CD14-positive monocyte (primary cell): ENCODE measurements at places on chromosomes 6 and 20. TPM values are rescaled to one million over a fixed set of nuclear protein-coding genes. Genes with fewer than 3 reads are reported as not detected.

DNA sequence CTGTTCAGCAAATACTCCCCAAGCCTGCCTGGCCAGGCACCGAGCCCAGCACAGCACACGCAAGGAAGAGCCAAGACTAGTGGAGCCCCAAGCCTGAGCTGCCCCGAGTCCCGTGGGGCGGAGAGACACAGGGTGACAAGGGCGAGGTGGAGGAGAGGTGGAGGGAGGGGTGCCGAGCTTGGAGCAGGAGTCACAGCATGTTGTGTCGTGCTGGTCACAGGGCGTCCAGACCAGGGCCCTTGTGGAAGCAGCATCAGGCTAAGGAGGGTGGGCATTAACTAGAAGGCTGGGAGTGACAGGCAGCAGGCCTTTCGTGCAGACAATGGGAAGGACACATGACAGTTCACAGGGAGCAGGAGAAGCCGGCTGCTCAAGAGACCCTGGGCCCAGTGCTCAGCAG lies 391.6 kb downstream of the TAF4 start:
- no peaks in the 10 kb centered on the region for H3K4me1 ChIP-seq
- no peak overlapping the region for H3K4me3 ChIP-seq
- H3K27ac ChIP-seq, result no peak overlapping the region
- no peaks in the 10 kb centered on the region for H3K27me3 ChIP-seq
- no peaks in the 10 kb centered on the region for H3K36me3 ChIP-seq

Gene HLA-DRA
- 5,181 TPM for polyA plus RNA-seq

Gene RNF182
- not detected for polyA plus RNA-seq

Gene ATP6V1G2
- polyA plus RNA-seq, result 0.13 and 0.41 TPM in 2 replicates

GRCh38 chr20:47283411-47283810 lies 73.1 kb downstream of the ZMYND8 start:
- H3K27me3 ChIP-seq, result no peaks in the 10 kb centered on the region
- DNase-seq, result no peak
- no peak overlapping the region for H3K27ac ChIP-seq
- peaks cover 97% of the 10 kb centered on the region for H3K36me3 ChIP-seq
- no peaks in the 10 kb centered on the region for H3K4me1 ChIP-seq
- H3K4me3 ChIP-seq, result no peak overlapping the region

DNA sequence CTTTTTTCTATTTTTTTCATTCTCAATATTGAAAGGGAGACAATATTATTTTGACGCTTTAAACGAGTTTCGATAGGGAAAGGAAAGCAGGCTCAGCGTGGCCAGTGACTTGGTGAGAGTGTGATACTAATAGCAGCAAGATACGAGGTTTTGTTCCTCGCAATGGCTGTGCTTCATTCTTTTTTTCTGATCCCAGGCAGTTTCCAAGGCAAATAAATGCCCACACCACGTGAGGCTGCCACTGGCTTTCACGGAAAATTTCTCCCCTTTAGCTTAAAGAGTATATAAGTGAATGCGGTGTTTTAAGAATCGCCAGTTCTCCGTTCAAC lies 196.4 kb upstream of the ZNF184 start:
- no peaks in the 10 kb centered on the region for H3K36me3 ChIP-seq
- no peak overlapping the region for H3K4me3 ChIP-seq
- peaks cover 80% of the 10 kb centered on the region for H3K27me3 ChIP-seq
- peaks cover 12% of the 10 kb centered on the region for H3K4me1 ChIP-seq
- no peak overlapping the region for H3K27ac ChIP-seq

- peaks cover 44% of the 10 kb centered on the region for H3K4me1 ChIP-seq
- H3K27me3 ChIP-seq, result no peaks in the 10 kb centered on the region
- H3K4me3 ChIP-seq, result peak overlapping the region; percentile 84
Observed at GRCh38 chr6:118892355-118892991, 1.5 kb upstream of the ASF1A start.

- no peaks in the 10 kb centered on the region for H3K36me3 ChIP-seq
- peaks cover 29% of the 10 kb centered on the region for H3K4me1 ChIP-seq
- H3K27me3 ChIP-seq, result peaks cover 3% of the 10 kb centered on the region
- peak; percentile 87 for DNase-seq
- H3K4me3 ChIP-seq, result no peak overlapping the region
Observed at GRCh38 chr20:4154958-4155411, 139.6 kb upstream of the RNF24 start.

GRCh38 chr6:67102743-67103142 lies 1395.7 kb upstream of the EYS start:
- no peaks in the 10 kb centered on the region for H3K36me3 ChIP-seq
- no peak overlapping the region for H3K27ac ChIP-seq
- no peak overlapping the region for H3K4me3 ChIP-seq

Gene SERAC1
- polyA plus RNA-seq, result 1.6 and 5.1 TPM in 2 replicates

- no peak for DNase-seq
- H3K4me3 ChIP-seq, result no peak overlapping the region
- H3K36me3 ChIP-seq, result peaks cover 78% of the 10 kb centered on the region
- H3K27ac ChIP-seq, result no peak overlapping the region
- no peaks in the 10 kb centered on the region for H3K27me3 ChIP-seq
Observed at GRCh38 chr6:36098920-36099647, 31.2 kb upstream of the MAPK13 start.

DNA sequence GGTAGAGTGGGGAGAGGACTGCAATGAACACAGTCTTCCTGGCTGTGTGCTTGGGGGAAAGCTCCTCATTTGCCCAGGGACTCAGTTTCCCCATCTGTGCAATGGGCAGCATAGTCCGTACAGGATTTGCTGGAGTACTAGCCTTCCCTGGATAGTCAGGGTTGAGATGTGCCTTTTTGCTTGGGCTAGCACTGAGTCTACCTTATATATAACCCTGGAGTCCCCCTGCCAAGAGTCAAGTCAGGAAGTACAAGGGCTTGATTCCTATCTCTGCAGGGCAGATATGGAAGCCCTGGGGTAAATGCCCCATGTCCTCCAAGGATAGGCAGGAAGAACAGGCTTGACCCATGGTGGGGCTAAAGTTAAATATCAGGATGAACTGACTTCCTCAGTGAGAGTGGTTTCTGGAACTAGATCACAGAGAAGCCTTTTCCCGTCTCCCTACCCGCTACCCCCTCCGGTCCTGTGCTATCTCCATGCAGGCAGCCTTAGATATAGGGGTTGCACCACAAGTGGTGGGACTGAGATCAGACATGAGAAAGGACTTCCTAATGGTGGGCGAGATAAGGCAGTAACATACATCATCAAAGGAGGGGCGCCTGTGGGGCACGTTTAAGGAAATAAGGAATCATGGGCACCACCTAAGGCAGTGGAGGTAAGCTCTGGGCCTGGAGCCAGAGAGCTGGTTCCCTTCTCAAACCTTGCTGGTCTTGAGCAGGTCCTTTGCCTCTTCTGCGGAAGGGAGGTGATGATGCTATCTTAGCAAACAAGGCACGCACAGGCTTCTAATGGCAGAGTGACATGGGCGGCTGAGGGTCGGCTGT lies 157.9 kb downstream of the MRPL14 start:
- no peak overlapping the region for H3K27ac ChIP-seq
- no peak for DNase-seq
- H3K4me1 ChIP-seq, result peaks cover 4% of the 10 kb centered on the region
- no peaks in the 10 kb centered on the region for H3K36me3 ChIP-seq
- no peaks in the 10 kb centered on the region for H3K27me3 ChIP-seq
- no peak overlapping the region for H3K4me3 ChIP-seq

Gene PROKR2
- not detected for polyA plus RNA-seq

Gene ADGRF1
- polyA plus RNA-seq, result not detected

DNA sequence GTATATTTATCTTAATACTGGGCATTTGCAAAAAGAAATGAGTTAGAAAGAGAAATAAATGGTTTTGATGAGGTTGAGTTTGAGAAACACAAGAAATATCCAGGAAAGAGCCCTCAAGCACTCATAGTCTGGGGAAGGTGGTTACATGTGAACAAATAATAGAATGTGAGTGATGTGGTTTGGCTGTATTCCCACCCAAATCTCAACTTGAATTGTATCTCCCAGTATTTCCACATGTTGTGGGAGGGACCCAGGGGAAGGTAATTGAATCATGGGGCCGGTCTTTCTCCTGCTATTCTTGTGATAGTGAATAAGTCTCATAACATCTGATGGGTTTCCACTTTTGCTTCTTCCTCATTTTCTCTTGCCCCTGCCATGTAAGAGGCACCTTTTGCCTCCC lies 334.1 kb downstream of the COL12A1 start:
- H3K4me1 ChIP-seq, result no peaks in the 10 kb centered on the region
- no peak for DNase-seq
- H3K27me3 ChIP-seq, result no peaks in the 10 kb centered on the region
- no peak overlapping the region for H3K27ac ChIP-seq

- peaks cover 48% of the 10 kb centered on the region for H3K4me1 ChIP-seq
- no peaks in the 10 kb centered on the region for H3K36me3 ChIP-seq
- H3K27ac ChIP-seq, result peak overlapping the region; percentile 51
- H3K4me3 ChIP-seq, result no peak overlapping the region
- no peaks in the 10 kb centered on the region for H3K27me3 ChIP-seq
Observed at GRCh38 chr20:20731945-20732296, 19.5 kb upstream of the RALGAPA2 start.

DNA sequence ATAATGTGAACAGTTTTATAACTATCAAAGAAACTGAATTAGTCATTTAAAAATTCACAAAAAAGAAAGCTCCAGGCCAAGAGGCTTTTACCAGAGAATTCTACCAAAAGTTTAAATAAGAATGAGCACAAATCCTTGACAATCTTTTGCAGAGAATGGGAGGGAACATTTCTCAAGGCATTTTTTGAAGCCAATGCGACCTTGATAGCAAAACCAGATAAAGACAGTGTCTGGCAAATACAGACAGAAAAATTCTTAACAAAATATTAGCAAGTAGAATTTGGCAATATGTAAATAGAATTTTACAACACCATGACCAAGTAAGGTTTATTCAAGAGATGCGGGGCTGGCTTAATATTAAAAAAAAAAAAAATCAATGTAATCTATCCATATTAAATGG lies 41.7 kb downstream of the RNF24 start:
- H3K4me3 ChIP-seq, result no peak overlapping the region
- H3K4me1 ChIP-seq, result no peaks in the 10 kb centered on the region
- no peak overlapping the region for H3K27ac ChIP-seq
- no peaks in the 10 kb centered on the region for H3K27me3 ChIP-seq
- no peaks in the 10 kb centered on the region for H3K36me3 ChIP-seq
